Activated CD8-positive, alpha-beta memory T cell treated with anti-CD3 and anti-CD28 coated beads for 1 hour (primary cell): ENCODE measurements at places on chromosomes 5 and 9.

DNA sequence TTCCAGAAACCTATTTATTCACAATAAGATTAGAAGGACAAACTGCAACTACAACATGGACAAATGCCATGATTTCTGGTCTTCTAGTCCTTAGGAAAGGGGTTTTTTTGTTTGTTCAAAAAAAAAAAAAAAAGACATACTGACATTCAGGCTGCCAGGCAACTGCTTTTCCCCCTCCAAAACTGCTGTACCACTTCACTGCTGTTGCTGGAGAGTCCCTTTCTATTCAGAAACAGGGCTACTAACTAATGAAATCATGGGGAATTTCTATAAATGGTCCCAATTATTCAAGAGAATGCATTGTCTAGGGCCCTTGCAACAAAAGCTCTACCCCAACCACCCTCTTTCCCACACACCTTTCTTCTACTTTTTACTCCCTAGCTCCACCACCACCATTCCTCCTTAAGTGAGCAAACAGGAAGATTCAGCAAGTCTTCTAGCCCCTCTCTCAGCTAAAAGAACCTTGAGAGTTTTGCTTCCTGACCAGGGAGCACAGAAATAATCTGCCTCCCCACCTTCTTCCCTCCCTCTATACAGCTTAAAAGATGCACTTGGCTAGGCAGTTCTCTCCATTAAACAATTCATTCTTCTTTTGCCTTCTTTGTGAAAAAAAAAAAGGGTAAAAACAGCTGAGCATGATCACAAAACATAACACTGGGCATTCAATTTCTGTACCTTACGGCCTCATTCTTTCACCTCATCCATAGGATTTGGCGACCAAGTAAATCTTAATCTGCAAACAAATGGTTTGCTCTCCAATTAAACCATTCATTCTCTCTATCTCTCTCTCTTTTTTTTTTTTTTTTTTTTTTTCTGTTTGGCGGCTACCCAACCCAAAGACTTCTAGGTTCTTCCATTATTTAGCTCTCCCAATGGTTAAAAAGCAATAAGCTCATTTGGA lies 13.8 kb downstream of the ZNF608 start:
- no peak for DNase-seq

DNA sequence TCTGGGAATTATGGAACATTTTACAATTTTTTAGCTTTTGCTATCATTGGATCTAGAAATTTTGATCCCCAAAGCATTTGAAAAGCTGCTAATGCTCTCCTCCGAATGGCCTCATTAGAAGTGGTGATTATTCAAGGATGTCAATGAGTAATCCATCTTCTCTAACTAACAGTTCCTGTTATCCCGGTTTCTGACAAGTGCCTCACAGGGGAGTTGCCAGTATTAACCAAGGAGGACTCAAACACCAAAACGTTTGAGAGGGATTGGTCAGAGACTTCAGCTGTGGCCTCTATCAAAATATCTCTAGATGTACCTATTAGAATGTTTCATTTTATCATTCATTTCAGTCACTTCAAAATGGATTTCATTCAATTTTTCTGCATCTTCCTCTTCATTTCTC lies 208.3 kb upstream of the ITGA1 start:
- no peak for DNase-seq

DNA sequence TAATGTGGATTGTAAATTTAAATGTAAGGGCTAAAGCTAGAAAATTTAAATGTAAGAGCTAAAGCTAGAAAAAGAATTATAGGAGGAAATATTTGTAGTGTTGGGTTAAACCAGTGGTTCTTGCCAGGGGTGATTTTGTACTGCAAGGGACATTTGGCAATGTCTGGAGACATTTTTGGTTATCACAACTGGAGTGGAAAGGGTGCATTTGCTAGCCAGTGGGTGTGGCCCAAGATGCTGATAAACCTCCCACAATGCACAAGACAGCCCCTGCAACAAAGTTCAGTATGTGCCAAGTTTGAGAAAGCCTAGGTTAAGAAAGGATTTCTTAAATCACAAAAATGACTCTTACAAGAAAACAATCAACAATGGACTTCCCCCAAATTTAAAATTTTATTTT lies 31.6 kb upstream of the ELL2 start:
- DNase-seq, result no peak

DNA sequence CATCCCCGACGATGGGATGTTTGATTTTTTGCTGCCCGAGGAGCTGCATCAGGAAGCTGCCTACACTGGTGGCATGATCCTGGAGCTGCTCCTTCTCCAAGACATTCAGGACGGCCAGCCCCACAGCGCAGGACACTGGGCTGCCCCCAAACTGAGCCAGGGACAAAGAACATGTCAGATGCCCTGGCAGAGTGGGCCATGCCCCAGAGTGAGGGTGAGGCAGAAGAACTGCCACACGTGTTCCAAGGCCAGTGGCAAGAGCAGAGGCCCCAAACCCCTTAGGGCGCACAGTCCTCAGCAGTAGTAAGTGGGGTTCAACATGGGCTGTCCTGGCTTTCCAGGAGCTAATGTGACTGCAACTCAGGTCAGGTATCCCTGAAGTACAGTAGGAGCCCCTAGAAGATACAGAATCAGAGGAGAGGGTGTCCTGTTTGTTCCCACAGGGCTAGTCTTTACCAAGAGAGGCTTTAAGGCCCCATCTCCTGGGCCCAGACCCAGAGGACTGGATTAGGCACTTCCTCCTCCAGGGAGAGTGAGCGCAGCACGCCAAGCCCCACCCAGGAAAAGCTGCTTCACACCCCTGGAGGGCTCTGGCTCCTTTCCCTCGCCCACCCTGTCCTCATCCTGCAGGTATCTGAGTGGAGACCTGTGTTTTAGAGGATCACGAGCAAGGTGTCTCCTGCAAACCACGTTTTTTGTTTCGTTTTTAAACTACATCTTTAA lies 11.1 kb downstream of the HNRNPAB start:
- DNase-seq, result no peak

DNA sequence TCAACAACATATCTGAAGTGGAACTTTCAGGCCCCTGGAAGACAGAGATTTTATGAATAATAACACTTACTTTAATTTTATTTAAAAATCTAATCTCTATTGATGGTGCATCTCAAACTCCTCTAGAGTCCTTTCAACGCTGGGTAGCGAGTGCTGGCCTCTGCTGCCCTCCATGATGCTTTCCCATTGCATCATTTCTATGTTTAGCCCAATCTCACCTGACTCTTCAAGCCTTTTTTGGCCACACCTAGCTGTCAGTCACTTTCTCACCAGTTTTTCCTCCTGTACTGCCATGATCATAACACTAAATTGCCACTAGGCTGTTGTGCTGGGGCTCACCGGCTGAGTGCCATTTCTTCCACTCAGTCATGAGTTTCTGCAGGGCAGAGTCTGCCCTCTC lies 396.1 kb upstream of the DAP start:
- no peak for DNase-seq
